ENCODE measurements at places on chromosomes 16 and 17.

DNA sequence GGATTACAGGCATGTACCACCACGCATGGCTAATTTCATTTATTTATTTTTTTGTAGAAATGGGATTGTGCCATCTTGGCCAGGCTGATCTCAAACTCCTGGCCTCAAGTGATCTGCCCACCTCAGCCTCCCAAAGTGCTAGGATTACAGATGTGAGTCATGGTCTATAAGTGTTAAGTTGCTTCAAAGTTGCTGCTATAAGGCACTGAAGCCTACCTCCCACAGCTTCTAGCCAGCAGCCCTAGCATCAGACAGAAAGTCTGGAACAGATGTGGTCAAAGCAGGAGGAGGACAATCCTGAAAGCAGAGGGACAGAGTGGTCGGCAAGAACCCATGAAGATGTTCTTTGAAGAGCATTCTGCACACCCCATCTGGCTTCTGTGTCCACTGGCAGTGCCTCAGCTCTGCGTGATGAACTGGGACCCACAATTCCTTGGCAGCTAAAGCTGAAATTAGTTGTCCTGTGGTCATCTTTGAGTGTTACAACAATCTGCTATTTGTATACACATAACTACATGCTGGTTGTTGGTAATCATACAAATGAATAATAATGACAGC is 11.2 kb downstream of the MAP3K14 start:
- peak; percentile 58 for DNase-seq

GRCh38 chr17:74218436-74218835 is 5.1 kb downstream of the TTYH2 start:
- no peak for DNase-seq

DNA sequence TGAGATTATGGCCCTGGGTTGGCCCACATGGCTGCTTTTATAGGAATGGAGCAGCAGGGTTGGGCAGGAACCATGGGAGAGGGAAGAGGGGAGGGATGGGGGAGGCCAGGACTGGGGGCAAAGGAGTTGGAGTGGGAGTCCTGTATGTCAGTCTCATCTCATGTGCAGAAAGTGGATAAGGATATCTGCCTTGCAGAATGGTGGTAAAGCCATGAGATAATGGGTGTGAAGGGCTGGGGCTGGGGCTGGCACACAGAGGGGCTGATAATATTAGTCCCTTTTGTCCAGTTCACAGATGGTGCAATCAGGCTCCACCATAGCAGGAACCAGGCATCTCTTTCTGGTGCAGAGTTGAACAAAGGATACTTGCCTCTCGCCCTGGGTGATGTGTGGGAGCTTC is 101.3 kb downstream of the MRM1 start:
- no peak for DNase-seq

GRCh38 chr17:27817731-27818130 is 17.4 kb upstream of the NOS2 start:
- peak; percentile 50 for DNase-seq

DNA sequence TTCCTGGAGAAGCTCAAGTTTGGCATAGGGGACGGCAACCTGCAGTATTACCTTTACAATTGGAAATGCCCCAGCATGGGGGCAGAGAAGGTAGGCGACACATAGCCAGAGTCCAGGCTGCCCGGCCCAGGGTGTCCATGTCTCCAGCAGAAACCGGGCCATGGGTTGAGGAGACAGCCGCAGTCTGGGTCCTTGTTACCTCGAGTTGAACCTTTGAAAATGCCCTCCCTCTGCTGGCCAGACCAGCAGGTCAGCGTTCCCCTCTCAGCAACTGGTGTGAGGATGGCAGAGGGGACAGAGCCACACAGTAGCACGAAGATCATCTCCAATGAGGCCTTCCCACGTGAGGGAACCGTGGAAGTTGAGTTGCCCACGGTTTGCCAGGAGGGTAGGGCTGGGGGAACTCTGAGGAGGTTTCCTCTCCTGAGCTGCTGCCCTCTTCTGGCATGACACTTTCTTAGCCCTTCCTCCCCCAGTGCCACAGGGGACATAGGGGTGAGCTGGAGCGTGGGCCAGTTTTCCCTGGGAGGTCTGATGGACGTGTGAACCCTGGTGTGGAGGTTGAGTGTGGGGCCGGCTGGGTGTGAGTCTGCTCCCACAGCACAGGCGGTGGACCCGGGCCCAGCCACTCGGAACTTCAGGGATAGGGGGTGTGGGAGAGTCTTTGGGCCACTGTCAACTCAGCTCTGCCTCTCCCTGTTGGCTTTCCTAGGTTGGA is 27.2 kb downstream of the PLCD3 start:
- DNase-seq: no peak

DNA sequence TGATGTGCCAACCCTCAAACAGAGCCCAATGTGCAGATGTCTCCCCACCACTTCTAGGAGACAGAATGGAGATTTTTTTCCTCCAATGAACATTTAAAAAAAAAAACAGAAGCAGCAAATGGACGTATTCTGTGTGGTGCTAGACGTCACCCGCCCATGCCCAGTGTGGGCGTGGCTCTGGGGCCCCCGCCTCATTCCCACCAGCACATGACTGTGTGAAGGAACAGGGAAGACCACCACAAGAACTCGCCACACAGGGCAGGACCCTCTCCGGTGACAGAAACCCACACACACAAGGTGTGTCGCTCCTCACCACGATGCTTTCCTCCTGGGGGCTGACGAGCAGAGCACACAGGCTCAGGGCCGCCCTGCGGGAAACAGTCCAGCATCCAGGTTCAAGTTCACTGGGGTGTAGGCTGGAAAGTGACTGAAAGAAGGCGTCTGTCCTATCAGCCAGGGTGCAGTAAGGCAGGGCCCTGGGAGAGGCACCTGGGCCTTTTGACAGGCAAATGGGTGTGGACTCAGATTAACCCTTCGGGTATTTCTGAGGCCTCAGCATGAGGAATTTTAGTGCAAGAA is 53.5 kb downstream of the KLHDC4 start:
- DNase-seq: no peak

- DNase-seq: no peak
Observed at GRCh38 chr17:34095106-34095505, 160.0 kb upstream of the CCL2 start.

GRCh38 chr16:7097518-7097917 is 235.1 kb upstream of the RBFOX1 start:
- DNase-seq: no peak

GRCh38 chr16:4691666-4692412 is 1.5 kb upstream of the NUDT16L1 start:
- no peak for DNase-seq

DNA sequence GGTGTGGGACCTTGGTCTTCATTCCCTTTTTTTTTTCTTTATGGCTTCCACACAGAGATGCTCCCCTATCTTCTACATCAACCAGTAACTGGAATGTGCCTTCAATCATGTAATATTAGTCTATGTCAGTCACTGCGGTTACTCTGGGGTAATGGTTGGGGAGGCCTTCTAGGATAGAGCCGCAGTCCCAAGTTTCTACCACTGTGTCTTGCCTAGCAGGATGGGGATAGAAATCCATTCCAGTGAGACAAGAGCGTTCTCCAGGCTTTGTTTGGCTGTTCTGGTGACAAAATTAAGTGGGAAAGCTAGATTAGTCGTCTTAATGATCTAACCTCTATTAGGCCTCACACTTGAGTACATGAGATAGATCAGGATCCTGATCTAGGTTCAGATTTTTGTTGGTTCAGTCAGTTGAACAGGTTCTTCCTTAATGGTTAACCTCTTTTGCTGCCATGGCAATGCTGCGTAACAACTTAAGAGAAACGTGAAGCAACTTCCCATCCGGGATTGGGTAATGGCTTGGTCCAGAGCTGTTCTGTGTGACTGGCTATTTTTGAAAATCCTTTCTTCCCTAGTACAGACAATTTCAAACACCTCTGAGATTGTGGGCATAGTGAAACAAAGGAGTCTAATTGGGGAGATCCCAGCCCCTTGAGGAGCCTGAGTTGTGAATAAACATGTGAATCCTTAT is 8.7 kb downstream of the MSL1 start:
- DNase-seq: no peak

- DNase-seq: no peak
Observed at GRCh38 chr17:64621772-64622171, 40.3 kb downstream of the SMURF2 start.

- DNase-seq: no peak
Observed at GRCh38 chr16:16863672-16864071, 484.7 kb downstream of the NPIPA7 start.

- DNase-seq: no peak
Observed at GRCh38 chr16:83907631-83908250, 8.8 kb downstream of the MLYCD start.

DNA sequence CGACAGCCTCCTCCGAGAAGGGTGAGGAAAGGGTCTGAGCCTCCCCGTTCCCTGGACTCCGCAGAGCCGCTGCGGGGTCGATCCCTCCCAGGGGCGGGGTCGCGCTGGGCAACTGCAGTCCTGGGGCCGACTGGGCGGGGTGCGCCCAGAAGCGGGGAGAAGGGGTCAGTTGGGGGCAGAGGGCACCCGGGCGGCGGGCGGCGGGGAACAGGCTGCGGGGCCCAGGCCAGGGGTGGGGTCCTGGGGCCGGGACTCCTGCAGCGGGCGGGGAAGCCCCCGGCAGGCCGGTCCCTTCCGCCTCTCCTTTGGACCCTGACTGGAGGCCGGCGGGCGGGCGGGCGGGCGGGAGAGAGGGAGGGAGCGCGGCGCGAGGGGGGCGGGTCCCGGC is 352 bp downstream of the GGNBP2 start:
- DNase-seq: no peak

All from ELR (cell line).